Parietal lobe (tissue), 2 donors: ENCODE measurements at places on chromosomes 7 and 10. TPM values are rescaled to one million over a fixed set of nuclear protein-coding genes. Genes with fewer than 3 reads are reported as not detected.

SLC13A1 gene
- total RNA-seq: not detected

CEP55 gene
- 4.1 TPM for total RNA-seq

TMEM26 gene
- 0.31 TPM for total RNA-seq

C10orf67 gene
- total RNA-seq: 0.31 TPM

LIPF gene
- total RNA-seq: not detected

RPP38 gene
- total RNA-seq: 7.5 TPM

PCBD1 gene
- total RNA-seq: 11.6 TPM

GARIN1A gene
- 3.4 TPM for total RNA-seq

MRLN gene
- 1.3 TPM for total RNA-seq

GPC2 gene
- 67.3 TPM for total RNA-seq

WBP1L gene
- total RNA-seq: 21.3 TPM

KCND2 gene
- 60.1 TPM for total RNA-seq

MYL7 gene
- total RNA-seq: not detected

DNAJC12 gene
- 1.9 TPM for total RNA-seq
